Stimulated activated CD4-positive, alpha-beta T cell treated with anti-CD3 and anti-CD28 coated beads, Interleukin-15, amount 100 ng/mL, for 48 hours (primary cell): ENCODE measurements at places on chromosomes 3 and 15.

GRCh38 chr3:150603980-150604319 lies 829 bp downstream of the SELENOT start:
- no peak for DNase-seq

DNA sequence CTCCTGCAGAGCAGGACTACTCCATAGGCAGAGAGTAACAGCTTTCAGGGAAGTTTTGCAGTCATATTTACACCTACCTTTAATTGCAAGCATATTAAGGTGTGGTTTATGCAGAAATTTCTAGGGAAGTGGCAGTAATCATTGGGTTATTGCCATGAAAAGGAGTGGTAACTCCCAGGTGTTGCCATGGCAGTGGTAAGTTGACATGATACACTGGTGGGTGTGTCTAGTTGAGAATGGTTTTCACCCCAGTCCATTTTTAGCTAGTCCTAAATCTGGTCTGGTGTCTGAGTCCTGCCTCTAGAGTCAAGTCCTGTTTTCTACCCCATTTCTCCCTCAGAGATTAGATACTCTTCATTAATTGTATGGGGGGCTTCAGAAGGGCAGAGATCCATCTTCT lies 128.4 kb upstream of the GMNC start:
- no peak for DNase-seq

- DNase-seq = no peak
Observed at GRCh38 chr3:157407769-157408168, 28.9 kb upstream of the PTX3 start.

DNA sequence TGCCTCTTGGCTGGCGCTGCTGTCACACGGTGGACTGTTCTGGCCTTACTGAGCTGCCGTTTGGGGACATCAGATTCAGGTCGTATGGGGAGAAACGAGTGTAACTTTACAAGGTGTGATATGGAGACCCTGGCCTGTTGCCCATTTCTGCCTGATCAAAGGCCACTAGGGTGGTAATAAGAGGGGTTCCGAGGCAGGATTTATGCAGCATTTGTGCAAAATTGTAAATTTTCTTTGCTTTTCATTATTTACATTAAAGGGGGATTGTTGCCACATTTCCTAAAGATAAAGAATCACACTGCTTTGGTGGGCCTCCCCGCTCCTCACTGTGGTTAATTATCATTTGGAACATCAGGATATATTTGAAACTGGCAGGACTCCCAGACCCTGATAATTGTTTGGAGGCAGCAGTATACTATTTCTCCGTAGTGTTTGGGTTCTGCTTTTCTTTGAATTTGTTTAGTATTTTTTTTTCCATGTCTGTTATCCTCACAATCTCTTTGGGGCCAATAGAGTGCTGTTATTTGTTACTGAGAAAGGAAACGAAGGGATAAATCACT lies 891 bp downstream of the NXPE3 start:
- no peak for DNase-seq

DNA sequence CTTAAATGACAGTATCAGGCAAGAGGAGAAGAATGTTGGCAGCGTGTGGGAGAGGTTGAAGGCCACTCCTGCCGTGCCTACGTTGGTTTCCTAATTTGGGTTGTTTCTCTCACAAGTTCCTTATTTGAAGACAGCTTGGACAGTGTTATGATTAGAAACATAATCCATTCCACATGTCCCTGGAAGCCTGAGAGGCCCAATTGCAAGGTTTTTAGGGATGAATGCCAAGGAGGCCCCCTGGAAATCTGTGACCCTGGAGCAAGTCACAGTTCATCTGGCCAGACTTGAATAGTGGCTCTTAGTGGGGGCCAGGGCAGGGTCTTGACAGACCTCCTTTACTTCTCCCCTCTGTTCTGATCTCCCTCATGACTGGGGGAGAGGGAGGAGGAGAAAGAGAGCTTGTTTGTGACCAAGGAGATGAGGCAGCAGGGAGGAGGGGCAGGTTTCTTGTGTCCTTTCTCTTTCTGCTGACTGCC lies 584.4 kb upstream of the TBL1XR1 start:
- DNase-seq = no peak

DNA sequence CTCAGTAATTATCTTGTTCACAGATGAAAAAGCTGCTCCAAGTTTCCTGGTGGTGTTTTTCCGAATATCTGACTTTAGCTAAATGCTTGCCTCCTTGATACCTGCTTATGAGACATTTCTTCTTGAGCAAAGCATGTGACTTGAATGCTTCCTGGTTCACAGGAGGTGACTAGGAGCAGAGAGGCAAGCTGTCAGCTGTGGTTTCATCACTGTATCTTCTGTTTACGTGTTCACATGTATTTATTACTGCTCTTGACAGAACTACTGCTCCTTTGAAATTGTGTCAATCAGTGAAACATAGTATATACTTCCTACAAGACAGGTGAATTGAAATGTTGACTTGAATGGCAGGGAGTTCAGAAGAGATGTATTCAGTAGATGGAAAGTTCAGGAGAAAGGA lies 8.9 kb upstream of the SPPL2A start:
- DNase-seq = no peak

GRCh38 chr3:176378789-176379188 lies 818.5 kb downstream of the TBL1XR1 start:
- DNase-seq = no peak

- DNase-seq = no peak
Observed at GRCh38 chr15:63655683-63656372, 58.6 kb downstream of the FBXL22 start.

DNA sequence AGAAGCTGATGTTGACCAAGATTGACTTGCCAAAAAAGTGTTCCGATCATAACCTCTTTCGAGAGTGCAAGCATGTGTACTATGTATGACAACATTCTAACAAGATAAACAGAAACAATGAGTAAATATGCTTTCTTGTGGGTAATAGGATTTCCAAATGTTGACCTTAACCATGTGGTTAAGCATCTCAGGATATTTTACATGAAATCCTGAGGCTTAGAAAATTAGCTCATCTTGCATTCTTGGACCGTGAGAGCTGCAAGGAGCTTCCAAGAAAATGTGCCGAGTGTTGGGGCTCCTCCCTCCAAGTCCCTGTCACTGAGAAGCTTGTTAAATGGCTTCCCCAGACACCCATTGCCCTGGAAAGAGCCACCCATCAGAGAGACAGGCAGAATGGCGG lies 50.1 kb downstream of the C3orf20 start:
- no peak for DNase-seq

DNA sequence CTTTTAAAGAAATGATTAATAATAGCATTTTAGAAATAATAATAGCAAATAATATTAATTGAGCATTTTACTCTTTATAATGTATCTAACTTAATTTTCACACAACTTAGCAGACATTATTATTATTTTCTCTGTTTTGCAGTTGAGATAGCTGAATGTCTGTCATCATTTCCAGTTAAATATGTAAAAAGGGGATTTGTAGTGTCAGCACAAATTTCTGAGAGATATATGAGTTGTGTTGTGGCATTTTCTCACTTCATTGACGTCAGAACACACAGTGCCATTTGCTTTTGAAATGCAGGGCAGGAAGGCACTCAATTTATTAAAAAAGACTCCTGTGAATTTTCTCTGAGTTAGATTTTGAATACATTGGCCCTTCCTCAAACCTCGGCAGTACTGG lies 111.0 kb downstream of the GRM7 start:
- no peak for DNase-seq

GRCh38 chr15:80844011-80844732 lies 65.0 kb downstream of the CEMIP start:
- no peak for DNase-seq

GRCh38 chr3:64332459-64333350 lies 107.4 kb upstream of the PRICKLE2 start:
- DNase-seq = no peak

DNA sequence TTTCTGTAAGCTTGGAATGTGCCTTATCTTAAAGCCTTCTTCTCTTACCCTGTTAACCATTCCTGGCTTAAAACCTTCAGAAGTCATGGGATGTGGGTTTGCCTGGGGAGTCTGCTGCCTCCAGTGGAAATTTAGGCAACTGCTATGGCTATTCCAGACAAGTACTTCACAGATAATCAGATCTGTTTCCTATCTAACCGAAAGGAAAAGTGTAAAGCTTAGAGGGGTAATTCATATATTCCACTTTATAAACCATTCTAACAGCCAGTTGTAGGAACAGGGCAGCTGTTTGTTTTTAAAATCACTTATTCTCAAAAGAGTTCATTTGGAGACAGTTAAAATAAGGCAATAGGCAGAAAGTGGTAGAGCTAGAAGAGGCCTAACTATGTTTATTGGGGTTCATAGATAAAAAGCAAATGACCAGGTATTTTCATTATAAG lies 219.9 kb downstream of the TCF12 start:
- DNase-seq = no peak

GRCh38 chr3:137191133-137191923 lies 233.5 kb downstream of the IL20RB start:
- DNase-seq = no peak

DNA sequence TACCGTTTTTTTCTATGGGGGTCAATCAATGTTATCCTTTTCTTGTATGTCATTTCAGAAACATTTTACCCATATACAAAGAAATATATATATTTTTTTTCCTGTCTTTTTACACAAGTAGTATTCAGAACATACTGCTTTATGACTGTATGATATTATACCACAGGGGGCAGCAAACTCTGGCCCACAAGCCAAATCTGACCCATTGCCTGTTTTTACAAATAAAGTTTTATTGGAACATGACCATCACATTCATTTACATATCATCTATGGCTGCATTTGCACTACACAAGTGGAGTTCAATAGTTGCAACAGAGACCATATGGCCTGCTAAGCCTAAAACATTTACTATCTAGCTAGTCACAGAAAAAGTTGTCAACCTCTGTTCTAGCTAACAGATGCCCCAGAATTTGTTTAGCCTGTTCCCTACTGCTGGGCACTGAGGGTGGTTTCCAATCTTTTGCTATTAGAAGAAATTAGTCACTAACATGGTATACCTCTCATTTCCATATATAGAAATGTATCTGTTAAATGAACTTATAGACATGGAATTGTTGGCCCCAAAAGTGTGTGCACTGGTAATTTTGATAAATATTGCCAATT lies 57.7 kb downstream of the BFSP2 start:
- DNase-seq = no peak

DNA sequence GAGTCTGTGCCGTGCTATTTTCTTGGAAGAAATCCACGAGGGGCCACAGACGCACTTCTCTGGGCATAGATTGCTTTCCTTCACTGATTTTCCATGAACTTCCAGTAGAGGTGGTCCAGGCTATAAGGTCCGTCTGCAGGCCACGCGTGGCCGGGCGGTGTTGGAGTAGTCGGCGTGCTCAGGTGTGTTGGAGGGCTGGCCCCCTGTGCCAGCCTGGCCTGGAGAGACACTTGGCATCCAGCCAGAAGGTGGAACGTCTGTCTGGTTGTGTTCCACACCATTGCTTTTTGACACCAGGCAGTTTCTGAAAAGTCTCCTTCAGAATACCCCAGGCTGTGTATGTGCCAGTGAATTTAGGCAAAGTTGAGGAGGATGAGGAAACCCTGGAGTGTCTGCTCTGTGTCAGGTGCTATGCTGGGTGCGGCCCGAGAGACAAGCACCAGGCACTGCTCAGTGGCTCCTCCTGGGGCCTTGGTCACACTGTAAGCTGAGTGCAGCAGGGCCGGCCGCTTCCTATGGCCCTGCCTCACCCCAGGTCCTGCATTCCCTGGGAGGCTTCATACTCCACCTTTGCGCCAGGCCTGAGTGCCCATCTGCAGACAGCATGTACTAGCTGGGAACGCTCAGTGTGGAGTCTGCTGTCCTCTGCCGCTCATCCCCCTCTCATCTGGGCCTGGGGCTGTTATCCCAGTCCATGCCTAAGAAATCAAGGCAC lies 52.1 kb upstream of the TAMM41 start:
- no peak for DNase-seq

- no peak for DNase-seq
Observed at GRCh38 chr15:95558131-95558530, 772.4 kb upstream of the NR2F2 start.

DNA sequence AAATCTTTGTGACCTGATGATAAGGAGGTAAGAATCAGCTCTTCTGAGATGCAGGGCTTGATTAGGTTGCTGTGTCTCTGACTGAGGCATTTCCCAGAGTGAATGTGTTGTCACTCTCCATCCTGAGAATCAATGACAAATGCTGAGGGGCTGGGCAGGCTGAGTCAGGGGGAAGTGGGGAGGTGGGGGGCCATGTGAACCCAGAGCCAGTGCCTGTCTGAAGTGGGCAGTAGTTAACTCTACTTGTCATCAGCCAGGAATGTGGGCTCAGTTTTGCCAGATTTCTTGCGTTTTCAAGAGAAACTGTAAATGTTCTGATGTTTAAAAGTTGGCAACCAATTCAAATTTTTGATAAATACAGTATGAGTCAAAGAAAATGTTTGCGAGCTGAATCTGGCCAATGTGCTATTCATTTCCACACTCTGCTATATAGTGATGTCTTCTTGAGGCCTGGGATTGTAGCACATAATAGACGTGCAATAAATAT lies 3.1 kb upstream of the BNC1 start:
- no peak for DNase-seq

GRCh38 chr15:50890751-50891150 lies 17.7 kb upstream of the AP4E1 start:
- DNase-seq = no peak

DNA sequence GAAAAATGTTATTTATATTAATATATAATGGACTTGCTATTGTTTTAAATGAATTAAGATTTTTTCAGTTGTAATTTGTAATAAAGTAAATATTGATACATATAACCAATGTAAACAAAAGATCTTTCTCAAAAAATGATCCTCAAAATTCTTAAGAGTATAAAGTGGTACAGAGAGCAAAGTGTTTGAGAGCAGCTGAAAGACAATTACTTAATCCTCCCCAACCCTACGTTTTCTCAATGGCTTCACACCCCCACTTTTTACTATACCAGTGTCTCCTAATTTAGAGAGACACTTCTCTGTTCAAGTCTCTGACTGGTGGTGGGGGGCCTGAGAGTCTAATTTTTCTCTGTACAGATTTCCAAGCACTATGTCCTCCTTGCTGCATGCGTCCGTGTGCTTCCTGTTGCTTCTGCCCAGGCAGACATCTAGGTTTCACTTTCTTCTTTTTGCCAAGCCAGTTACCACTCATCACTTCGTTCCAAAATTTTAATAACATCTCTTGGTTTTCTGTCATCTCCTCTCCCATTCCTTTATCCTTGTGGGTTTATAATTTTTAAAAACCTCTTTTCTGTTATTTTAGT lies 276.3 kb upstream of the DNAJC19 start:
- DNase-seq = no peak

GRCh38 chr3:159910991-159911663 lies 77.5 kb upstream of the IL12A start:
- DNase-seq = no peak

- no peak for DNase-seq
Observed at GRCh38 chr15:29449136-29449535, 179.5 kb upstream of the NSMCE3 start.

- DNase-seq = no peak
Observed at GRCh38 chr3:2390926-2391532, 292.4 kb downstream of the CNTN4 start.

DNA sequence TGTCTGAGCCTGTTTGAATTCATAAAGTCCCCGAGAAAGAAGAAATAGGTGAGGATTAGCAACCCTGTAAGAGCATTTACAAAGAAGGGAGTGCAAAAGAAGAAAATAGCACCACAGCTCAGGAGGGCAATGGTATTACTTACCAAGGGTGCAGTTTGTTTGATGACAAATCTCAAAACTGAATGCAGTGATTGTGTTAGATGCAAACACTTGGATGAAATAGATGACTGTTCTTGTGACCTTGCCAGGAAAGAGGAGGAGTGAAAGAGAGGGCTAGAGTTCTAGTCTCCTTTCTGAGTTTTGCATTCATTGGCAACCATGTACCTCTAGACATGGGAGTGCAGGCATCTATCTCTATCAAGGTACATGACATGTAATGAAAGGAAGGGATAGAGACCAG lies 1030.8 kb upstream of the CFAP20DC start:
- no peak for DNase-seq
